ENCODE measurements at places on chromosomes 11 and 22. TPM values are rescaled to one million over a fixed set of nuclear protein-coding genes. Genes with fewer than 3 reads are reported as not detected.
A peak's percentile ranks its signal among the peaks of the same experiment; 100 is the strongest.

- H3K4me3 ChIP-seq = no peak overlapping the region
- no peaks in the 10 kb centered on the region for H3K27me3 ChIP-seq
- no peak for DNase-seq
- H3K4me1 ChIP-seq = peaks cover 22% of the 10 kb centered on the region
These were observed 61.3 kb upstream of the PRR5 start for GRCh38 chr22:44640618-44641155.

- H3K4me3 ChIP-seq = no peak overlapping the region
These were observed 111.2 kb downstream of the ZNF280B start for GRCh38 chr22:22397292-22397870.

GRCh38 chr22:37276776-37277175, 5.5 kb upstream of the CYTH4 start:
- H3K27ac ChIP-seq = no peak overlapping the region
- H3K4me1 ChIP-seq = no peaks in the 10 kb centered on the region
- no peak for DNase-seq
- H3K36me3 ChIP-seq = no peaks in the 10 kb centered on the region

GRCh38 chr11:123227763-123228495, 32.9 kb upstream of the CLMP start:
- H3K4me3 ChIP-seq = no peak overlapping the region
- H3K4me1 ChIP-seq = no peaks in the 10 kb centered on the region
- no peak for DNase-seq
- no peaks in the 10 kb centered on the region for H3K27me3 ChIP-seq
- no peak overlapping the region for H3K27ac ChIP-seq

- no peak overlapping the region for H3K4me3 ChIP-seq
- peak; percentile 20 for DNase-seq
- no peaks in the 10 kb centered on the region for H3K27me3 ChIP-seq
- peak overlapping the region; percentile 80 for H3K27ac ChIP-seq
- peaks cover 31% of the 10 kb centered on the region for H3K4me1 ChIP-seq
- H3K36me3 ChIP-seq = no peaks in the 10 kb centered on the region
These were observed 34.2 kb upstream of the PRR5 start for GRCh38 chr22:44667829-44668189.

GRCh38 chr22:43150731-43151206, 590 bp upstream of the TSPO start:
- no peaks in the 10 kb centered on the region for H3K36me3 ChIP-seq
- H3K27ac ChIP-seq = no peak overlapping the region
- no peak overlapping the region for H3K4me3 ChIP-seq
- no peak for DNase-seq
- H3K4me1 ChIP-seq = peaks cover 21% of the 10 kb centered on the region

DNA sequence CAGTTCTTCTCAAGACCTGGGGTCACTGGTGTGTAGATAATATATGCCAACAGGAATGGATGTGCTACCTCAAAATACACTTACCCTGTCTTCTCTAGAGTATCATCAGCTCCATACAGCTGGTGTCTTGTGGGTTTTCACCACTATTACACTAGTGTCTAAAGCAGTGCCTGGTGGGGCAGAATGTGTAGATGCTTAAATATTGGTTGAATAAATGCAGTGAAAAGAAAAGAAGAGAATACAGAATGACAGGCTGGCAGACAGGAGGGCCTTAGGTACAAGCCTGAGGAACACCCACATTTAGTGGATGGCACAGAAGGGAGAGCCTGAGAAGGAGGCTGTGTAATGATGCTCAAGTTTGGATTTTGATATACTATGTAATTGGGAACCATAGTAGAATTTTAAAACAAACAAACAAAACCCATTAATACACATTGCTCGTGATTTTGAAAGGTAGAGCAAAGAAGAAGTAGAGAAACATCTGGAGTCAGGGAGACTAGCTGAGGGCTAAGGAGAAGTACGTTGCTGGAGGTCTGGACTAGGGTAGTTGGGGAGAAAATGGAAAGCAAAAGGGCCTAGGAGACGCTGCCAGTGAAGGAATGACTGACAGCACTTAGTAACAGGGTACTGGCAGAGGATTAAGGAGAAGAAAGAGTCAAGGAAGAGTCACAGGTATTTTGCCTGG, 20.5 kb upstream of the RAG2 start:
- peaks cover 60% of the 10 kb centered on the region for H3K4me1 ChIP-seq
- peak overlapping the region; percentile 86 for H3K27ac ChIP-seq
- no peak for DNase-seq
- no peaks in the 10 kb centered on the region for H3K27me3 ChIP-seq
- no peaks in the 10 kb centered on the region for H3K36me3 ChIP-seq

GRCh38 chr11:47672283-47672730, 29.9 kb upstream of the MTCH2 start:
- no peaks in the 10 kb centered on the region for H3K4me1 ChIP-seq
- DNase-seq = no peak
- no peaks in the 10 kb centered on the region for H3K27me3 ChIP-seq
- H3K4me3 ChIP-seq = no peak overlapping the region
- H3K27ac ChIP-seq = no peak overlapping the region
- no peaks in the 10 kb centered on the region for H3K36me3 ChIP-seq

- H3K27ac ChIP-seq = no peak overlapping the region
- no peak for DNase-seq
- H3K36me3 ChIP-seq = no peaks in the 10 kb centered on the region
- H3K4me1 ChIP-seq = no peaks in the 10 kb centered on the region
- no peak overlapping the region for H3K4me3 ChIP-seq
- H3K27me3 ChIP-seq = no peaks in the 10 kb centered on the region
These were observed 211.2 kb upstream of the GRIA4 start for GRCh38 chr11:105398636-105399035.

The PHF21B gene
- 0.33 TPM for total RNA-seq

The SEPTIN3 gene
- total RNA-seq = 0.54 TPM

The PRG3 gene
- not detected for total RNA-seq

The CRACR2B gene
- total RNA-seq = 7.5 TPM

The TRIM29 gene
- 1.6 TPM for total RNA-seq

The SERPING1 gene
- 343 TPM for total RNA-seq

Data from thyroid gland (tissue), 4 donors.